ENCODE measurements at places on chromosomes 4 and X. TPM values are rescaled to one million over a fixed set of nuclear protein-coding genes. Genes with fewer than 3 reads are reported as not detected.
A peak's percentile ranks its signal among the peaks of the same experiment; 100 is the strongest.

DNA sequence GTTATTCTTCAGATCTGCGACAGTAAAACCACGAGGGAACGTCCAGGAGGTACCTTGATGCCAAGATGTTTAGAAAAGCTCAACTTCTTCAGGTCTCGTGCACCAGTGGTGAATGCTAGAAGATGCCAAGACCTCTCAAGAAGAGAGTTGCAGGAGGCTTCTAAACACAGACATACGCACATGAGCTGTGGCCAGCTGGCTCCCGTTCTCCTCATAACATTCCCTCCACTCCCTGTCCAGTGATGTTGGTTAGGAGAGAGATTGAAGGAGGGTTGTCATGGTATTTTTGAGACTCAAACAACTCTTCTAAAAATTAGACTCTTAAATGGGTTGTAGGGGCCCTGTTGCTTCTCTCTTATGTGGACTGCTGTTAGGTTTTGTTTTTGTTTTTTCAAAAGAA is 184.3 kb downstream of the QDPR start:
- no peak for DNase-seq

GRCh38 chr4:23733476-23733875 is 156.4 kb downstream of the PPARGC1A start:
- no peak for DNase-seq

GRCh38 chr4:172127168-172127567 is 314.0 kb downstream of the GALNTL6 start:
- DNase-seq = no peak

DNA sequence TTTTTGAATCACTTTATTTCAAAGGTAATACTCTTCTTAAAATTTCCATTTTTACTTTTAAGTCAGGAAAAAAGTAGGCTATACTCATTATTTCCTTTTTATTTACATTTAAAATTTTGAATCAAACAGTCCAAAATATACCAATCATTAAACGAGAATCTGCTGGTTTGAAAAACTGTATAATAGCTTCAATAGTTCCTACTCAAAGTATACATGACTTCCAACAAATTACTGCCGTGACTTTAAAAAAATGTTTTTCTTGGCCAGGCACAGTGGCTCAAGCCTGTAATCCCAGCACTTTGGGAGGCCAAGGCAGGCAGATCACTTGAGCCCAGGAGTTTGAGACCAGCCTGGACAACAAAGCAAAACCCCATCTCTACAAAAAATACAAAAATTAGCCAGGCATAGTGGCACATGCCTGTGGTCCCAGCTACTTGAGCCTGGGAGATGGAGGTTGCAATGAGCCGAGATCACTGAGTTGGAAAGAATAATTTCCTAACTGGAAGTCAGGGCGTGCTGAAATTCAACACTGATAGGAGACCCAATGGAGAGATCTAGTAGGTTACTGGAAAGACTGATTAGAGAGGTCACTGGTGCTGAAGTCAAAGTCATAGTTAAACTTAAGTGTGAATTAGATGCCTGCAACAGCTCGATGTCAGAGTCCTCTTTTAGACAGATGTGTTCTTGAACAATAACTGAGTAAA is 9.0 kb downstream of the KLHL8 start:
- no peak for DNase-seq

GRCh38 chr4:53937327-53937726 is 127.1 kb downstream of the CHIC2 start:
- DNase-seq = no peak

DNA sequence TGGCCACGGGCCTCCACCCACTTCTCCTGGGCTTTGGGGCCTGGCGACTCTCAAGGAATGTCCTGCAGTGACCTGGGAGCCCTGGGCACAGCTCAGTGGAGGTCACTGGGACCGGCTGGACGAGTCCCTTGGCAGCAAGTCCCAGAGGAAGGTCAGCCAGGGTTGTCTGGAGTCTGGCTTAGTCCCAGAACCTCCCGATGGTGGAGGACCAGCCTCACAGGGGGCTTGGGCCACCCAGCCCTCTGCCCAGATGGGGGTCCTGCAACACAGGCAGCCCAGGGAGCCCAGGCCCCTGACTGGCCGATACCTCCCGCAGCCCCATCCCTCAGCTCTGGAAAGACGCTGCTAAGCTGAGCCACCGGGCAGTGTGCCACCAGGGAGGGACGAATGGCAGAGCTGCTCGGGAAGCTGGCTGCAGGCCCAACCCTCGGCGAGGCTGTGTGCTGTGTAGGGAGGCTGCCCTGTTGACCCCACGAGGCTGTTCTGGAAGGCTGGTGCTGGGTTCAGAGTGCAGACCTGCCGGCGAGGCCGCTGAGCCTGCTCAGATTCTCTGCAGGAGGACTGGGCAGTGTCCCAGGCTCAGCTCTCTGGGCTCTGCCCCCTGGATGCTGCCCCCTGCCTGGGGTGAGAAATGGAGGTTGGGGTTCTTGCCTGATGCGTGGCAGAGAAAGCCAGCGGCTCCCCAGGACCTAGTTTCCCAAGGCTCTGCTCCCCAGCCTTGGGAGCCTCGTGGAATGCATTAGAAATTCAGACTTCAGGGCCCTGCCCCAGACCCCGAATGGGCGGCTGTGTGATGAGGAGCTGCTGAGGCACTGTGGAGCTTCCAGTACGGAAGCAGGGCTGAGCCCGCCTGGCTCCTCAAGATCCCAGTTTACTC is 61.7 kb downstream of the ADRA2C start:
- DNase-seq = peak; percentile 9

- no peak for DNase-seq
These were observed 37.8 kb downstream of the SPOCK3 start for GRCh38 chr4:167196344-167197012.

DNA sequence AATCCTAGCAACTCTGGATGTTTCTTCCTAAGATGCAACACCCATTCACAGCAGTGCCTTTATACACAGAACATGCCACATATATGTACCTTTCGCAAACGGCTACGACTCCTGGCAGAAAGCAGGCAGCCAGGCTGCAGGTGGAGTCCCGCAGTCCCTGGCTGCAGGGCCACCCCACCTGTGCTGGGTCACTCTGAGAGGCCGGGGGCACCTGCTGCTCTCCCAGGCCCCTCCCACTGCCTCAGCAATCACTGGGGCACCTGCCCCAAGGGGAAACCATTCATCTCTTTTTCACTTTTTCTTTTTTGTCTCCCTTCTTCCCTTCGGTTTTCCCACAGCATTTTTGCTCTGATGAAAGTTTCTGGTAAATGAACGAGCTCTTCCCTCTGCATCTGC is 28.0 kb downstream of the RNF212 start:
- no peak for DNase-seq

- DNase-seq = no peak
These were observed 123.4 kb upstream of the GUCY1A1 start for GRCh38 chr4:155543126-155543765.

GRCh38 chr4:154088741-154089140 is 299.9 kb upstream of the SFRP2 start:
- peak; percentile 54 for DNase-seq

DNA sequence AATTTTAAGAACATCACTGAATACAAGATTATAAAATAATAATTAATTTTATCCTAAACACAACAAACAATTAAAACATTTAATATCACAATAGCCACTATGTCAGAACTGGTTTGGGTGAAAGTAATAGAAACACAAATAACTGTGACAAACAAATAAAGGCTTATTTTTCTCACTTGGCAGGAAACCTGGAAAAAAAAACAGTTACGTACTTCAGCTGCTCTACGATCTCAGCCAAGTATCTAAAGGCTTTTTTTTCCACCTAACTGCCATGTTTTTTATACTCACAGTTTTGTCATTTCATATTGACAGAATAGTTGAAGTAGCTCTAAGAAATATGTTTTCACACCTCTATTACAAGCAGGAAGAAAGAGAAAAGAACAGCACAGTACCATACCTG is 284.8 kb upstream of the INTU start:
- no peak for DNase-seq

DNA sequence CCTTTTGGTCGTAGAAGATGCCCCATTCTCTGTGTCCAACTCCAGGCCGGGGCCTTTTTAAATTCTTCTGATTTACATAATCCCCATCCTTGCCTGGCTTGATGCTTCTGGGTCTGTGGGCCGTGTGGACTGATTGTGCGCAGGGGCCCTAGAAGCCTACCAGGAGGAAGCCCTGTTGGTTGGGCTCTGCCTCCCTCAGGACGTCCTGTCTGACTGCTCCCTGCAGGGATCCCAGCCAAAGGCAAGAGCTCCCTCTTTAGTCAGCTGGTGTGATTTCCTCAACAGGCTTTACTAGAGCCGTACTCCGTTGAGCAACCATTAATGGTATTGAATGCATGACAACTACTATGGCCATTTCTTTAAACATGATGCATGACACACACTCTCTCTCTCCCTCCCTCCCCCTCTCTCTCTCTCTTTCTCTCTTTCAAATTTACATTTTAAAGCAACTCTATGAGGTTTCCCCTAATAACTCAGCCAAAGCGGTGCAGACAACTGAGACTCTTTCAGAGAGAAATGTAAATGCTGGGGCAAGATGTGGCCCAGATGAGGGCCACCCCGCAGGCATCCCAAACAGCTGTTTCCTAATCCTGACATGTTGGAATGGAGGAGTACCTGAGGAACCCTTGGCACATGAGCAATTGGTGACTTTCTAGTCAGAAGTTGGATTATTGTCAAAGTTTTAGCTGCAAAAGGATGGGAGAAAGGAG is 117.3 kb downstream of the DRD5 start:
- peak; percentile 0 for DNase-seq

GRCh38 chr4:30770049-30770549 is 49.9 kb downstream of the PCDH7 start:
- peak; percentile 81 for DNase-seq

GRCh38 chr4:150493851-150494250 is 88.1 kb upstream of the MAB21L2 start:
- DNase-seq = peak; percentile 11

DNA sequence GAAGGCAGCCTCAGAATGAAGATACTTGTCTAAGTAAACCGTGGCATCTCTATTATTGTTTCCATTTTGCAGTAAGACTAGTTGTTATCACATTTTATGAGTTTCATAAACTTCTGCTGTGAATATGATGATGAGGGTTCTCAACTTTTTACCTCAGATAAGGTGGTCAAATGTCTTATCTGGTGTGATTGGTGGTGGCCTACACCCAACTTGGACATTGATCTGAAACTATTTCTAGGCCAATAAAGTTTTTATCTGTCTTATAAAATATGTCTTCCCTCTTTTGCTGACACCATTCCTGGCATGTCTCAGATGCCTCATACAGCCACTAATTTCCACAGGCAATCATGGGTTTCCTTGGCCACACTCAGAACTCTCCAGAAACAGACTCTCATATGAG is 480.3 kb upstream of the NR3C2 start:
- DNase-seq = no peak

DNA sequence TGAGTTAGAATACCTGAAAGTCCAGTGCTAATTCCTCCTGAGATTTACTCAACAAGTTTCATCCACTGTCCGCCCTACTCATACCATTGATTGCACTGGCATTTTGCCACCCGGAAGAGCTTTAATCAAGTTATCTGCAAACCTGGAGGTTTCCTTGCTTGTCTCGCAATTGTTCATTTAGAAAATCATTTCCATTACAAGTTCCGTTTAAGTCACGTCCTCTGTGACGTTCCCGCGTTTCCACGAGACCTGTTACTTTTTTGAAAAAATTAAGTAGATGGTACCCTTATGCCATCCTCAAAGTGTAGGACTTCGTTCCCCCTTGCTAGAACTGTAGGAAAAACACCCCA is 761 bp upstream of the FRYL start:
- peak; percentile 45 for DNase-seq

GRCh38 chr4:105280338-105281123 is 133.9 kb downstream of the TET2 start:
- DNase-seq = peak; percentile 78

Gene CRMP1
- total RNA-seq = 5.7 TPM

Gene DNAAF6
- total RNA-seq = not detected

Gene ZFP42
- not detected for total RNA-seq

Gene TMPRSS11D
- not detected for total RNA-seq

Gene REPS2
- total RNA-seq = 3.7 TPM

Gene SLC9A7
- 12.9 TPM for total RNA-seq

Gene RAB41
- not detected for total RNA-seq

Gene TAF7L
- not detected for total RNA-seq

Gene SPATA18
- total RNA-seq = not detected

All from LHCN-M2 (cell line).